ENCODE measurements at places on chromosomes 12 and 14.
A peak's percentile ranks its signal among the peaks of the same experiment; 100 is the strongest.

- DNase-seq, result no peak
Observed at GRCh38 chr14:31386271-31386670, 34.1 kb downstream of the HEATR5A start.

DNA sequence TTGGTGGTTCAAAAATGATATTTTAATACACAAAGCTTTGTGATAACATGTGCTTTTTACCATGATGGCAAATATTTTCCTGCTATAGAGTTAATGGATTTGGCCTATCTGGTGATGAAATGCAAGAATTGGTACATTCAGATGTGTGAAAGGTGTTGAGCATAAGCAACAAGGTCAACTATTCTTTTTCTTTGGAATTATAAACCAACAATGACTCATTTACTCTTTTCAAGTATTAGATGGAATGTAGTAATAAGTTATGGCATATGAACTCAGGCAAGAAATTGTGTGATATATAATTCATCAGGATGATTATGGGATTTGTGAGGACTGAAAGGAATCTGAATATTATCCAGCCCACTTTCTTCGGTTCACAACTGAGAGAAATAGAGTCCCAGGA is 471.4 kb downstream of the ETNK1 start:
- no peak for DNase-seq

DNA sequence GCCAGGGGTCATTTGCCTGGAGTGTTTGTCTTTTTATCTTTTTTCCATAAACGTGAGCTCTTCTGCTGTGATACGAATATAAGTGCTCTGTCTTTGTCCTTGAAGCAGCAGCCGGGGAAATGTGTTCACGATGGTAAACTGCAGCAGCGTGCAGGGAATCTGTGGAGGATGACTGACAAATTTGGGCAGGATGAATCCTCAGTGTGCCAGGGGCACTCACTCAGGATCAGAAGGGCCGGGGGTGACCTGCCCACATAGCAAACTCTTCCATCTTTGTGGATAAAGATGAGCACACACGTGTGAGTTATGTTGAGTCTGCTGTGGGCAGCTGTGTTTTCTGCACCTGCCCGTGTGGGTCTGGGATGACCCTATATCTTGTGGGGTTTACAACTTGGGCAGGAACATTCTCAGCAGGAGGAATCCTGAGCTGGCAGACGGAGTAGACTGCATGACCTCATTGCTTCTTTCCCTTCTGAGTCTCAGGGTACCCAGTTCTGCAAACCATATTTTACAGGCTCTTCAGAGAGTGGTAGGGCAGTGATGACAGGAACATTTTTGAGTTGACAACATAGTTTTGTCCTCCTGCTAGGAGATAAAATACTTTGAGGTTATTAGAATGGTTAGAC is 711 bp downstream of the ANO4 start:
- DNase-seq, result no peak

DNA sequence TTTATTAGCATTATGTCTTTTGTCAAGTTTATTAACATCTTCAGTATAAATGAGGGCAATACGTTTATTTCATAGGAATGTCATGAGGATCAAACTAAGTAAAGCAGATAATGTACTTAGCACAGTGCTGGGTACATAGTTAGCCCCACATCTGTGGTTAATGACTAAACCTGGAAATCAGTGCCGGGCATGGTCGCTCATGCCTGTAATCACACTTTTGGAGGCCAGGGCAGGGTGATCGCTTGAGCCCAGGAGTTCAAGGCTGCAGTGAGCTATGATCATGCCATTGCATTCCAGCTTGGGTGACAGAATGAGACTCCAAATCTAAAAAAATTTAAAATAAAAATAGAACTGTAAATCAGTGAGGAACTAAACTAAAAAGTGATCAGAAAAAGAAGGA is 44.8 kb upstream of the GUCY2C start:
- no peak for DNase-seq

DNA sequence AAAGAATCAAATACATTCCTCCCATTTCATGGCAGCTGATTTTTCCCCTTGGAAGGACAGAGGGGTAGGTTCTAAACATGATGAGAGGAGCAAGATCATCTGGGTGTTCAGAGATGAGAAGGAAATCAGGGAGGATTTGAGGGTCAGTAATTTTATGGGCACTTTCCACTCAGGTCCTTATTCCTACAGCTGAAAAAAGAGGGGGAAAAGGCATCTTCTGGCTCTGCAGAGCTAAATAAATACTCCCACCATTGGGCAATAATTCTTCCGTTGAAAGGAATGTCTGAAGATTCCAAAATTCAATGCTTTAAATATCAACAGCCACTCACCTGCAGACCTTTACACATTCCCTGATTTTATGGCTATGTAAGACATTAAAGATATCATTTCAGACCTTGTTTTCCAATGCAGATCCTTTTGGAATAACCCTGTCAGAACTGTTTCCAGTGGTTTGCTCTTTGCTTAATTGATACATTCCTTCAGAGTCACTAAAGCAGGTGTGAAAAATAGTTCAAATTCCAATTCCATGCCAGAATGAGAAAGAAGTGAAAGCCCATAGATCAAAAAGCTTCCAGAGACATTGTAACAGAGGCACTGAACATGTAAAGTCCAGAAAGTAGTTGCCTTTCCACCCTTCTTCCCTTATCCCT is 233.3 kb upstream of the KRR1 start:
- no peak for DNase-seq

DNA sequence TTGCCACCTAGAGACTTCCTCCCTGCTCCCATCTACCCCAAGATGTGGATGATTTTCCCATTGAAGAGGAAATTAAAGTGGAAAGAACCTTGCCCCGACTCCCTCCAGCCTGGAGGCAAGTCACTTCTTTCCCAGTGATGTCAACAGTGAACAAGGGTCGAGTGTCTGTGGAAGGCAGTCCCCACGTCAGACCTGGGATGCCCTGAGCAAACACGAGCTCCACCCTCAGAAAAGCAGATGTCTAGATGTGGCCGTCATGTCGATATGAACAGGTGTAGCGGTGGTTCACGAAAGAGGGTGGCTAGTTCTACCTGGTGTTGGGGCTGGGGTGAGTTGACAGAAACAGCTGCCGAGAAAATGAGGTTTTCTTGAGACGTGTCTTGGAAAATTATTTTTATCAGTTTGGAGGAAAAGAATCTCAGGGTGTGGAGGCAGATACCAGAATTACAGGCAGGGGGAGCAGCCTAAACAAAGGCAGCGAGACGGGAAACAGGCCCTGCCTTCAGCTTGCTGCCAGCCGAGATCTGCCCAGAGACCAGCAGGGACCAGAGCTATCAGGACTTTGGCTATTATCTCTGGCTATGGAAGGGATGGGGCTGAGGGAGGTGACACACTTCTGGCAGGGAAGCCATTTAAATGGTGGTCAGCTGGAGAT is 25.9 kb downstream of the SYNDIG1L start:
- no peak for DNase-seq

DNA sequence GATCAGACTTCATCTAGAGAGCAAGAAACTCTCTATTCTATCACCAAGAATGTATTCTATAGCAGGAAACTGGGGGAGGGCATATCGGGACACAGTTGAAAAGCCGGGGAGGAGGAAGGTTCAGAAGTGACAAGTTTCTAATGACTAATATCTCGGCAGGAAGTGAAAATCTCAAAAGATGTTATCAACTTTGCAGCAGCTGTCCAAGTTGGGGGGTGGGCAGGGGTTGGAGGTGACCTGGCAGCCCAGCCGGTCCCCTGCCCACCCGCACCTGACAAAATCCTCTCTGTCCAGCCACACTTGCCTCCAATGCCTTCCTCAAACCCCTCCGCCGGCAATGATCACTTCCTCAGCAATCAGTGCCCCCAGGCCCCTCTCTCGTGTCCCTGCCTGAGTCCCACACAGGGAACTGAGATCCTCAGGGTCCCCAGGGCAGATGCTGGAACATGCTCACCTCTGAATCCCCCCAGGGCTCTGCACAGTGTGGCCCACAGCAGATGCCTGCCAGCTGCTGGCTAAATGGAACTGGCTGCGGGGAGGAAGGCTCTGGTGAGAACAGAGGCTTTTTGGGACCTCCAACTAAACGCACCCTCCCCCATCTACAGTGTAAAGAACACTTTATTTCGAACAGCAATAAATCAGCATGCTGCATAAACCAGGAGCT is 43.9 kb downstream of the CCDC88C start:
- DNase-seq, result peak; percentile 61

GRCh38 chr12:115004470-115005146 is 320.6 kb upstream of the TBX3 start:
- DNase-seq, result no peak

- DNase-seq, result peak; percentile 73
Observed at GRCh38 chr14:76352639-76353281, 23.2 kb upstream of the ESRRB start.

- peak; percentile 56 for DNase-seq
Observed at GRCh38 chr14:91367173-91368171, 50.1 kb downstream of the CCDC88C start.

DNA sequence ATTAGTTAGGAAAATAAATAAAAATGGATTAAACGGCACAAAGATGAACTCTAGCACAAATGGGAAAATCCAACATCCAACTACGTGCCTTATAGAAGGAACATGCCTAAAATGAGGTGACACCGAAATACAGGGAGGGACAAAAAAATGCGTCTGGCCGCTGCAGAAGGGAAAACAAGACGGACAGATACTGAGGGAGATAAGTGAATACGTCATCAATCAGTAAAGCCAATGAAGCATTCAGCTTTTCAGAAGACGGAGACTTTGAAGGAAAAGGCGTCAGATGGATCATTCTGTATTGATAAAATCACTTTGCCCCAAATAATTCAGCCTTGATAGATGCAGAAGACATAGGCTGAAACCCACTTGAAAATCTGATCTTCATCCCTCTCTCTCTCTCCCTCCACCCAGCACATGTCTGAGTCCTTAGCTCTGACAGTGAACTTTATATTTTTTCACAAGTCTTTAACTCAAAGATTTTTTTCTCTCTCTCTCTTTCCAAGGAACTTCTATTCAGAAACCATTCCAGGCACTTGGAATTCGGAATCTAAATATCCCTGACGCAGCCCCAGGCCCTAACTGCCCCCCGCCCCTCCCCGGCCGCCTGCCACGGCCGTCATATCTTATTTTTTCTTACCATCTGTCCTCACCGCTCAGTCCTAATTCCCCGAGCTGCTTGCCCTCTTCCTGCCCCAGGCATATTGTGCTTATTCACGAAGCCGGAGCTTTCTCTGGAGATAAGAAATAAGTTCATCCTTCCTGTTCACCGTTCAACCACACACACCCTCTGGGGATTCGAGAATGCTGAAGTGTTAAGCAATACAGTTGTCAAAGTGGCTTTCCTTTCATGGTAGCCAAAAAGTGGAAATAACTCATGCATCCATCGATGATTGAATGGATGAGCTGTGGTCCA is 35.5 kb upstream of the RFLNA start:
- DNase-seq, result no peak

DNA sequence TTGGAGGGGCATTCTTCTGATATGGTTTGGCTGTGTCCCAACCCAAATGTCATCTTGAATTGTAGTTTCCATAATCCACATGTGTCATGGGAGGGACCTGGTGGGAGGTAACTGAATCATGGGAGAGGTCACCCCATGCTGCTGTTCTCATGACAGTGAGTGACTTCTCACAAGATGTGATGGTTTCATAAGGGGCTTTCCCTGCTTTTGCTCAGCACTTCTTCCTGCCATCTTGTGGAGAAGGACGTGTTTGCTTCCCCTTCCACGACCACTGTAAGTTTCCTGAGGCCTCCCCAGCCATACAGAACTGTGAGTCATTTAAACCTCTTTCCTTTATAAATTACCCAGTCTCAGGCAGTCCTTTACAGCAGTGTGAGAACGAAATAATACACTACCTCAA is 382.4 kb downstream of the VRK1 start:
- peak; percentile 26 for DNase-seq

DNA sequence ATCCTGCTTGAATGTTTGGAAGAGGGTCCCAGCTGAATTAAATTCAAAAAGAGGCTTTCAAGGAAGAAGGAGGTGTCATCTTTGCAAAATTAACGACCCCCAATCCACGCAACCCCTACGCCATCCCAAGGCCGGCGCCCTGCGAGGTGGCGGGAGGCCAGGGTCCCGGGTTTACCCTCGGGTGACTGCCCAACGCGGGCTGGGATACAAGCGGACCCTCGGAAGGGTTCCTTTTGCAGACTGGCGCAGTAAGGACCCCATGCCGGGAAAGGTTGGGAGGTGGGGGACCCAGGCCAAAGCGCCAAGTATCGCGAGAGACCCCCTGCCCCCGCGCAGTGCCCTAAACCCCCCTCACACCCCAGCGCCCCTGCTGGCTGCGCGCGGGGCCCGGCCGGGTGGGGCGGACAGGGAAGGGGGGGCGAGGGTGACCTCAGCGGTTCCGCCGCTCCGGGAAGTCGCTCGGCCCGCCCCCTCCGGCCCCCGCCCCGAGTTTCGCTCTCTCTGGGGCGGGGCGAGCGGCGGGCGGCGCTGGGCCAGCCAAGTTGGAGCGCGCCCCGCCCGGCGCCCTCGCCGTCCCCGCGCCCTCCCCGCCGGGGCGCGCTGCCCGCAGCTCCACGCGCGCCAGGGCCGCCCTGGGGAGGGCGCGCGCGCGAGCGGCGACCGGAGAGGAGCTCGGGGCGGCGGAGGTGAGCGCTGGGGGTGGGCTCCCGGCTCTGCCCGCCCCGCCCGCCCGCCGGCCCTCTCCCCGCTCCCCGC is 708 bp upstream of the ZBTB42 start:
- peak; percentile 80 for DNase-seq

DNA sequence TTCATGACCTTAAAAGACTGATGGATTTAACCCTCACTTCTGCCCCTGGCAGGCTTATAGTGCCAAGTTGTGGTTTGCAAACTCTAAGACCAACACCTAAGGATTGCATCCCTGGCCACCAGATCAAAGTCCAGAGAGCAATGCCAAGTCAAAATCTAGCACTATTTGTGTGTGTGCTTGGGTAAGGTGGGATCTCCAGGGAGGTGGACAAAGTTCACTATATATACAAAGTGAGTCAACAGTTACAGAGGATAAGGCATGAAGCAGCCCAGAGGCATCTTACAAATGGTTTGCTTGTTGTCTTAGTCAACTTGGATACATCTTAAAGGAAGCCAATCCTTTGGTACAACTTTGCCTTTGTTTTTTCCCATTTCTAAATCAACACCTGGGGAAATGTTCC is 137.3 kb downstream of the MSRB3 start:
- no peak for DNase-seq

- no peak for DNase-seq
Observed at GRCh38 chr12:28582672-28583376, 392.6 kb downstream of the CCDC91 start.

GRCh38 chr14:65312859-65313258 is 99.7 kb upstream of the FUT8 start:
- no peak for DNase-seq

DNA sequence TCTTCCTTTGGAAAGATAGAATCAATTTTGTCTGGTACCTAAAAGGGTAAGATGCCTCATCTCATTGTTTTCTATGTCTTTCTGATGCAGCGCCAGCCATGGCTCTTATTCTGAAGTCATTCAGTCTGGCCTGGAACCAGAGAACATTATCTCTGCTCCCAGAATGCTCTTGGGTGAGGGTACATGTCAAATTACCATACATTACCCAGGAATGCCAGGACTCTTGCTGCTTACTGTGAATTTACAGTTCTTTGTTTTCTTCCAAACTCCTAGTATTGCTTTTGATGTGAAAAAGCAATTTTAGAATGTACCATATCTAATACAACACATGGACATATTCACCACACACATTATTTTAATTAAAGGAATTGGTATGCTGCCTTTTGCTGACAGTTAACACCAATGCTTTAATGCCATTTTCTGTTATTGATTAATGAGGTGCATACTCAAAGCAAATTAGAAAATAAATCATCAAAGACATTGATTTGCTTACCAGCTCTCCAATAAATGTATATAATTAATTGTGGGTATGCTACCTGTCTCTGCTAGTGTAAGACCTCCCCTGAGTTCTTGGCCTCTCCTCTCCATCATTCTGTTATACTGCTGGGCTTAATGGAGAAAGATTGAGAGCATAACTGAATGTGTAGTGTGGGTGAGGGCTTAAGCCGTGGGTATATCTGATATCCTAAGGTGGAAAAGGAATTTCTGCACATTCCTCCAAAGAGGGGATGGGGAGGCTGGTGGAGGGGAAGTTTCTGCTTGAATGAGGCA is 337.7 kb downstream of the C12orf75 start:
- no peak for DNase-seq
